RWPE2 (cell line): ENCODE measurements at places on chromosomes 1 and 21.

DNA sequence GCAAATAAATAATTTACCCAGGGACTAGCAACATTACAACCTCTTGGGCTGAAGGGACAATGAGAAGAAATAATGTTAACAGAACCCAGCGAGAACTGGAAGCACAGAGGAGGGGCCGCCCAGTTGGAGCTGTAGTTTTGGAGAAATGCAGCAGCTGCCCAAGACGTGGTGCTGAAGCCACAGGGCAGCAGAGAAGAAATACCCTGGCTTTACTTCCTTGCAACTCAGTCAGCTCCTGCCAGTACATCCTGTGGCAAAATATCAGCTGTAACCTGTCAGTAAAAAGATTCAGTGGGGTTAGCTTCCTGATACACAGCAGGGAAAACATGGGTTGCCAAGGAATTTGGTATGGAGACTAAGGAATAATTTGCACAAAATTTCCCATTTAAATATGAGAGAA is 283.6 kb upstream of the USP25 start:
- DNase-seq = no peak

GRCh38 chr21:31162079-31162699 is 123.9 kb upstream of the KRTAP19-8 start:
- DNase-seq = no peak

- no peak for DNase-seq
Observed at GRCh38 chr1:37480581-37481288, 6.4 kb downstream of the ZC3H12A start.

DNA sequence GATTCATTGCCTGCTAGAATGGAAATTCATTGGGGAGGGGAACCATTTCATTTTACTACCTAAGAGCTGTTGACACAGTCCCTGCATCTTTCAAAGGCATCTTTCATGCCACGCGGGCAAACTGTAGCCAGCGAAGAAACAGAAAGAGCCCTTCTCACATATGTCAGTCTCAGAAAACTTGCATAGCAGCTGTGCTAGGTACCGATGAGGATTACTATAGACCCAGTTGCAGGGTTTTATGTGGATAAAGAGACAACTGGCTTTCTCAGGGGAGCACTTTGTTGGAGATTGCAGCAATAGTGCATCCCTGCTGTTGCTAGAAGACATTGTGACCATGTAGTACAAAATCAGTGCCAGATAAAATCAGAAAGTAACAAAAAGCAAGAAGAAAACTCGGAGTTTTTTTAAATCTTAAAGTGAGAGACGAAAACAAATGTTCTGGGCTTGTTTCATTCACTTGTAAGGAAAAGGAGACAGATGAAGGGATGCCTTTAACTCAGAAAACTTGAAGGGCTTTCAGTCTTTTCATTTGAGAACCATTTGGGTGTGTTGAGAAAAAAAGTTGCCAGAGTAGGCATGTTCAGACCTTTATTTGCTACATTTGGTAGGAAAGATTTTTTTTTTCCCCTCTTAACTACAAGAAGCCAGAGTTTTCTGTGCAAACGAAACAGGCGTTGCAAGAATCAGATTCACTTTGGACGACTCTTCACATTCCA is 804.1 kb downstream of the USP25 start:
- no peak for DNase-seq

GRCh38 chr1:237241038-237241437 is 199.1 kb downstream of the RYR2 start:
- DNase-seq = no peak

DNA sequence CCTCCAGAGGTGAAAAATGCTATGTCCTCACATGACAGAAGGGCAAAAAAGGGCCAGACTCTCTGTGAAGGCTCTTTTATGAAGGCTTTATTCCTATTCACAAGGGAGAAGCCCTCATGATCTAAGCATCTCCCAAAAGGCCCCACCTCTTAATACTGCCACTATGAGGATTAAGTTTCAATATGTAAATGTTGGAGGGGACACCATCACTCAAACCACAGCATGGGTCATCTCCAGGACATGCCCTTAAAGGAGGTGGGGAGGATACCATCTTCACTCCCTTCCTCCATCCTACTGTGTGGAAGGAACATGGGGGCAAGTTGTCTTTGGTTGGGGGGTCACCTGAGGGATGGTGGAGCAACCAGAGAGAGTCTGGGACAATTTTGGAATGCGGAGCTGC is 170.1 kb downstream of the TRIM33 start:
- no peak for DNase-seq

DNA sequence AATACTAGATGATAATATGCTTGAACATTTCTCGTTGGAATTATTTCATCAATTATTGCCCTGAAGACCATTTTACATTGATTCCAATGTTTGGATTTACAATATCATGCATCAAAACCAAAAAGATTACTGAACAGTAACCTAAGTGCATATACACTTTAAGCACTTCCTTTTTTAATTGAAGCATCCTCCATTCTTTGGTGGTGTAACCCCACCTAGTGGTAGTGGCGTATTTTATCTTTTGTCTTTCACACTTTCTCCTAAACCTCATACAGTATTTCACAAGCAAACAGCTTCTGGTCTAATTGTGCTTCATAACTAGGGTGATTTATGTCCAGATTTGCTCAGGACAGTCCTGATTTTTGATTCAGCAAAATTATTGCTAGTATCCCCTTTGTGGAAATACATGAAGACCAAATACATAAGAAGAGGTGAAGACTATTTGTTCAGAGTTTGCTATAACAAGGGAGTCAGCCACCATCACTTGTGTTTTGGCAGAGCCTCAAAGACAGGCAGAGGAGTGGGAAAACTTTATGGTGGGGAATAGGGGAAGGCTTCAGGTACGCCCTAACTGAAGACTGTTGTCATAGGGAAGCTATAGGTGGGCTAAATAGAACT is 3.4 kb upstream of the NVL start:
- no peak for DNase-seq

- DNase-seq = no peak
Observed at GRCh38 chr21:37788503-37788902, 127.8 kb downstream of the KCNJ6 start.

DNA sequence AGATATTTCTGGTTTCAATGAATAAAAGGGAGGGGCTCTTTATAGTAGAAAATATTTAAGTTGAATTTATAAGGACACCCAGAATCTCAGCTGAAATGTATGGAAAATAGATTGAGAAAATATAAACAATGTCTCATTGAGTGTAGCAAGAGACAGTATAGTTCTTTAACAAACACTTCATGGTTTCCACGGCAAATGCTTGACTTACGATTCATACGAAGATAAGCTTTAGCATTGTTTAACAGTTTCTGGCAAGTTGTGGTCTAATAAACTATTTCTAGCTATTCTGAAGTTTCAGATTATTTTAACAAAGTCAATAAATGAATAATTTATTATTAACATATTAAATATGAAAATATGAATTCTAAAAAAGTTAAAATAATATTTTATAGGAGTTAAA is 1419.4 kb downstream of the KCNT2 start:
- DNase-seq = no peak
